ENCODE measurements at places on chromosomes 5 and 9.

DNA sequence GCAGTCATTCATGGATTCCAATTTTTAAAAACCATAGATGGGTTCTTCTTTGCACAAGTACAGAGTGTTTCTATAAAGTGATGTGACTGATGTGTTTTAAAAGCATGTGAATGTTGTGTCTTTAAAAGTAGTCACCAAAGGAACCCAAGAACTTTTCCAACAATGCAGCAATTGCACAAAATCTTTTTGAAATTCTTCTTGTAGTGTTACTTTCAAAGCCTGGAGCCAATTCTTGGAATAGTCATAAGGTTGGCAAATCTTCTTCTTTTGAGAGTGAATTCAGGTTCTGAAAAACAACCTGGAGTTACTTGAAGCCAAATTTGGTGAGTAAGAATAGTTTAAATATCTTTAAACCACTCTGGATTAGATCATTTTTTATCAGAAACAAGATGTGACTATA lies 10.5 kb downstream of the GRAMD2B start:
- no peak for DNase-seq

- no peak for DNase-seq
These were observed 46.7 kb downstream of the MEF2C start for GRCh38 chr5:88836195-88836838.

- DNase-seq, result no peak
These were observed 1.7 kb downstream of the DENND4C start for GRCh38 chr9:19231904-19232822.

DNA sequence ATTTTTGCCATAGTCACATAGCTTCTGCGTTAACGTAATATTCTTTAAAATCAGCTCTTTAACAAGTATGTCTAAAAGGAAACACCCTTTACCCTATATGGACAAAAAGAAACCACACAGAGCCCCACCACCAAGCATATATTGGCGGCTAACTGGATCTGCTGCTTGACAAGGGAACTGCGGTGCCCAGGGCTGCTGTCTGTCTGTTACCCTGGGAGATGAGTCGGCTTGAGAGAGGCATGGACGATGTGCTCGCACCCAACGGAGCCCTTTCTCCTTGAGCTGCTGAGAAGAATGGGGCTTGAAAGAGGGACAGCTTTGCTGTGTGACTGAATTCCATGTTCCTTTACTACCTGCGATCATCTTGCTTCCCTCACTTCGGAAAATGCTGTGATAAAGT lies 158.6 kb upstream of the SHB start:
- no peak for DNase-seq

GRCh38 chr5:150517272-150518152 lies 9.6 kb downstream of the NDST1 start:
- DNase-seq, result peak; percentile 57

DNA sequence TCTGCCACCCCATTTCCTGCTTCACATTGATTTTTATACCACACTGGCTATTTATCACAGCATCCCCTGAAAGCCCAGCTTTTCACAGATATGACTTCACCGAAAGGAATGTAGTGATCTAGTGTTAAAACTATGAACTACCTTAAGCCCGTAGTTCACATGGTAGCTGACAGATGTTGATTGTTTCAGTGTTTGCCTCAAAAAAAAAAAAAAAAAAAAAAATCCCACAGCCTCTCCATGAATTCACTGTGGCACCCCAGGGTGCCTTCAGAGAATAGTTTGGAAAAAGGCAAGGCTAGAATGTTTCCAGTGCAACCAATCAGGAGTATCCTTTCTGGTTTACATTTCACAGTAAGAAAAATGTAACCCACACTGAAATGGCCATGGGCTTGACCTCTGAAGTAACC lies 37.1 kb downstream of the GLIS3 start:
- peak; percentile 60 for DNase-seq

DNA sequence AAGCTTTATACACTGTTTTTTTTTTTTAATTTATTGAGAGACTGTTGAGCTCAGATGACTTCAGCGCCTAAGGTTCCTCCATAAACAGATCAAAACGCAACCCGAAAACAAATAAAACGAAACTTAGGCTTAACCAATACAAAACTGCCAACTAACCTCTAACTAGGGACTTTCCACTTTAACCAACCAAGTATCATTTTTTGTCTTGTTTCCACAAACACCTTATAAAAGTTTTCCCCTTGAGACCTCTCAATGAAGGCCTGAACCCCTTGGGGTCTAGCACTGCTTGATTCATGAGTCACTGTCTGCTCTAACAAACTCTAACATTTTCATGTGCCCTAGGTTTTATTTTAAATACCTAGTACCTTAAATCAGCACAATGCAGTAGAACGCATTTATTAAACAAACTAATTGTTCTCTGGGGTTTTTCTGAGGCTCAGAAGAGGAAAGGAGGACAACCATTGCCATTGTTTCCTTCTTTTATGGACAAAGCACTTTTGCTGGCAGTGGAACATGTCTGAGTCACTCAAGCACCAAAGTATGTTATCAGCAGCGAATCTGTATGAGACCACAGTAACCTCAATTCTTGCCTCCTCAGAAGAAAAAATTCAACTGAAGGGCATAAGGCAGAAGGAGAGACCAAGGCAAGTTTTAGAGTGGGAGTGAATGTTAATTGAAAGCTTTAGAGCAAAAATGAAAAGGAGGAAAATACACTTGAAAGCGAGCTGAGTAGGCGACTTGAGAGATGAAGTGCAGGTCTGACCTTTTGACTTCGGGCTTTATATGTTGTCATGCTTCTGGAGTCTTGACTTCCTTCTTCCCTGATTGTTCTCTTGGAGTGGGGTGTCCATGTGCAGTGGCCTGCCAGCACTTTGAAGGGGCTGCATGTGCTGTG lies 97.7 kb upstream of the HCN1 start:
- DNase-seq, result no peak

- DNase-seq, result no peak
These were observed 11.8 kb upstream of the CHD1 start for GRCh38 chr5:98940581-98940980.
